ENCODE measurements at places on chromosomes 12 and 14.
A peak's percentile ranks its signal among the peaks of the same experiment; 100 is the strongest.

GRCh38 chr14:87629788-87630187 is 363.2 kb downstream of the GALC start:
- DNase-seq = no peak

- no peak for DNase-seq
Observed at GRCh38 chr14:24262821-24263733, at the start of gene TGM1. TSS of gene TGM1 (minus strand) at chr14:24263177. CDS start at chr14:24262352, 825 bp downstream.

DNA sequence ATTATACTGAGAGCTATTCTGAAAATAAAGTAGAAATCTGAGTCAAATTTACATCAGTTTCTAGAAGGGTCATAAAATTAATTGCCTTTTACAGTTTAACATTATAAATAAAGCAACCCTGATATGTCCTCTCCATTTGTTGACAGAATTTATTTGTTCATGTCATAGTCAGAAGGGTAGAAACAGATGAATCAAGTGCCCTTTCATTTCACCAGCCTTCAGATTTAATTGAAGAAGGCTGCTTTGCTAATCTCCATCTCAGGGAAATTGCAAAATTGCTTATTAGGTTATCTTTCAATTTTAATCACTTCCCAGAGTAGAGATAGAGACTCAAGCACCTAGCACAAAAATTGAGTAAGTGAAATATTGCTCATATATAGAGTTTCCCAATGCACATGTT is 76.8 kb downstream of the ATXN7L3B start:
- DNase-seq = no peak

DNA sequence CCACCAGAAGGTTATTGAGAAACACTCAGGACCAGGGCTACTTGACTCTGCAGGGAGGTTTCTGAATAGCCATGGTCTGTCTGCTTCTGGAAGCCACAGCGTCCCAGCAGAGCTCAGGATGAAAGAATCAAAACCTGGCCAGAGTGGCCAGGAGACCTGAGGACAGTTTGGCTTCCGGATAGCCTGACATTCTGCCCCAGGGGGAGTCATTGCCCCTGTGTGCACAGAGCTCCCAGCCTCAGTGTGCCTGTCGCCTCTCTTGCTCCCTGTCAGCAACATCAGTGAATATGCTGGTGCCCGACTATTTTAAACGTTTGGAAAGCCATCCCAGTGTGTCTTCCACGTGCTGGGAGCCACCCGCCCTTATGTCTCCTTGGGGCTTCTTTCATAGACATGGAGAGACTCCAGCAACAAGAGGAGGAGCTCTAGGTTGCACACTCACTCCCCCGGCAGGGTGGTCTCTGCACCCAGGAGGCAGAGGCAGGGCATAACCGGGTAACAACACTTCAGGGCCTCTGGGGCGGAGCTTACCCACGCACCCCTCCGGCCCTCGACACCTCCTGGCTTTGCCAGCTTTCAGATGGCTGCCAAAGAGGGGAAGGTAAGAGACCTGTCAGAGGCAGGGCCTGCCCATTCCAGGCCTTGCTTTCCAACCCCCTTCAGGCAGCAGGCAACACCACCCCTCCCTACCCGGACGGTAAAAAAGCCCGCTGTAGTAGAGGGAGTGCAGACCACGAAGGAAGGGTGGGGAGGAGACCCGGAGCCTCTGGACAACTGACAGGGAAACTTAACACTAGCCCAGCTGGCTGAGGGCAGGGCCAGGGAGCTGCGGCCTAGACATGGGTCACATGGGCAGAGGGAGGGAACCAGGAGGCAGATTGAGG is 19.0 kb upstream of the SLC6A12 start:
- no peak for DNase-seq

GRCh38 chr12:122730215-122731014 is at the start of gene HCAR1:
TSS of gene HCAR1 (minus strand) at chr12:122730844. CDS start at chr12:122730339, 505 bp downstream.
- peak; percentile 18 for DNase-seq

DNA sequence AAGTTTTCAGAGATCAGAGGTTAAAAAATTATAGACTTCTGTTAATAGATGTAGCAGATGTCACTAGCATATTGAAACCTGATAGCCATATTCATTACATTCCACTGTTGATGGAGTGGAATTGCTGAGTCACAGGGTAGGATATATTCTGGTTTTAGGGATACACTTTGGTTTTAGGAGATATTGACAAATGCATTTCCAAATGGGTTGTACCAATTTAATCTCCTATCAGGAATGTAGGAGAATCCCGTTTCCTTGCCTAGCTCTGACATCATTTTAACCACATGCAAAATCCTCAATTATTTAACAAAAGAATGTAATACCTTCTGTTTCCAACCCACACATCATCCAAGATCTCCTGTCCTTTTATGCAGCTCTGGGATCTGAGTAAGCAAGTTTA is 30.7 kb upstream of the ESR2 start:
- no peak for DNase-seq

DNA sequence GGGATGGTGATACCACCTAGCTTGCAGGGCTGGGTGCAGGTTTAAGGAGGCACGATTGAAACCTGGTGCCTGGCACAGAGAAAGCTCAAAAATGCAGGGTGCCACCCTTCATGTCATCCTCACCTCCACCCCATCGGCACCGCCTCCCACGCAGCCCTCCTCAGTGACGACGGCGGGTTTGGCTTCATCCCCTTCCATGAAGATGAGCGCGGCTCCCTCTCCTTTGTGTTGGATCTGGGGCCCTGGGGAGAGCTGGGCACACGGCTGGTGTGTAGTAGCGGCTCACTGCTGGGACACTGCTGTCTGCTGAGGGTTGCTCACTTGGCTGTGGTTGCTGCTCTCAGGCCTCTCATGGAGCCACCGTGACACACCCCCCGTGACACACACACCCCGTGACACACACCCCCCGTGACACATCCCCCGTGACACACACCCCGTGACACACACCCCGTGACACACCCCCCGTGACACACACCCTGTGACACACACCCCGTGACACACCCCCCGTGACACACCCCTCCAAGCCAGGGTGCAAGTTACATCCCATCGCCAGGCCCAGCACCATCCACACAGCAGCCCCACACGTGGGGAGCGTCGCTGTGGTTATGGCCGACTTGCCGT is 42.9 kb upstream of the FZD10 start:
- no peak for DNase-seq

DNA sequence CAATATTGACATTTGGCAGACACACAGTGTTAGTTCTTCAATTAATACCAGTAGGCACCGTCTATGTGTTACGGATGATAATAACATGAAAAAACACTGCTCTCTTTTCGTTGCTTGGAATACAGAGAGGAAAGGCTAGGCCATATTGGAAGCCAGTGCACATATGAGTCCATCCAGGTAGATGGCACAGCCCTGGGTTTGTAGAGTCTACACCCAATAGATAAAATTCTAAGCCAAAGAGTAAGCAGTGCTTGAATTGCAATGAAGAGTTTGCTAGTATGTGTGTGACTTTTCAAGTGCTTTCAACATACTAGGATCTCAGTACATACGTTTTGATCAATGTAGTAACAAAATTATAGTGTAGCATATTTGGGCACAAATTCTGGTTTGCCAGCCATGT is 243.3 kb upstream of the AVPR1A start:
- no peak for DNase-seq

DNA sequence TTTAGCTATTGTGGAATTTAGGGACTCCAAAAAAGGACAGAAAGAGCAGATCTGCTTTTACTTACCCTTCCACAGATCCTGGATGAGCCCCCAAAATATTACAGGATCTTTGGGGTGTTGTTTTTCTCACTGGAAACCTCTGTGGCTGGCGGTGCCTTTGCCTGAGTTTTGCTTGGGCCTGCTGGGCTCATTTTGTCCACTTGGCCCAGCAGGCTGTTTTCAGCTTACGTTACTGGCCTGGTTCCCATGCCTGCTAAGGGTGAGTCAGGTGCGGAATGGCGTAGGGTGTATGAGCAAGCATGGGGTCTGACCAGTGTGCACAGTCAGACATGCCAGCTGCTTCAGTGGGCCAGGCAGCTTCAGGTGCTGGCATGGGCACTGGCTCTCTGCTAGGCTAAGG is 45.8 kb downstream of the HSD17B6 start:
- DNase-seq = no peak

- DNase-seq = no peak
Observed at GRCh38 chr12:80622271-80622670, 85.2 kb upstream of the MYF6 start.

GRCh38 chr14:60596139-60596538 is 53.1 kb downstream of the SIX1 start:
- DNase-seq = no peak

- no peak for DNase-seq
Observed at GRCh38 chr12:28987538-28988324, 161.3 kb upstream of the FAR2 start.

GRCh38 chr12:54195080-54195736 is 6.4 kb upstream of the SMUG1 start:
- no peak for DNase-seq

DNA sequence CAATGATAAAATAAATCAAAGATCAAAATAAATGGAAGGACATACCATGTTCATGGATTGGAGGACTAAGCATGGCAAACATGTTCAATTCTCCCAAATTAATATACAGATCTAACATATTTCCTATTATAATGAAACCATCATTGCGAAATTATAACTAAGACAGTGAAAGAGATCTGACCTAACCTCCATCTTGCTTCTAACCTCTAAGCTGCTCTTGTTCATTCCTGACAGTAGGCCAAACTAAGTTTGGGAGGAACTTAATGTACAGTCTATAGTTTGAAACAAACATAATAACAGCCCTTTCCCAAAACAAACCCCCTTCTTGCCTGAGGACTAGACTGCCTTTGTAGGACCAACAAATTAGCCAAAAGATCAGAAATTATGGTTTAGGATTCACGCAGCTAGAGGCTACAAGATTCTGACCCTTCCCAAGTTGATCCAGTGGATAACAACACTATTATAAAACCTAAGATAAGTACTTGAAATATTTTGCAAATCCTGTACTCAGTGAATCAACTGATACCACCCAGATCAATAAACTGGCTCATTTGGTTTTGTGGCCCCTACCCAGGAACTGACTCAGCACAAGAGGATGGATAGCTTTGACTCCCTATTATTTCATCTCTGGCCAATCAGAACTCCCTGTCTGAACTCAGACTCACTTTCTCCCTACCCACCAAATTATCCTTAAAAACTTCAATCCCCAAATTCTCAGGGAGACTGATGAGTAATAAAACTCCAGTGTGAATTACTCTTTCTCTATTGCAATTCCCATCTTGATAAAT is 41.7 kb upstream of the OR5AU1 start:
- DNase-seq = no peak

- DNase-seq = no peak
Observed at GRCh38 chr12:122052285-122052684, 26.3 kb upstream of the MLXIP start.

DNA sequence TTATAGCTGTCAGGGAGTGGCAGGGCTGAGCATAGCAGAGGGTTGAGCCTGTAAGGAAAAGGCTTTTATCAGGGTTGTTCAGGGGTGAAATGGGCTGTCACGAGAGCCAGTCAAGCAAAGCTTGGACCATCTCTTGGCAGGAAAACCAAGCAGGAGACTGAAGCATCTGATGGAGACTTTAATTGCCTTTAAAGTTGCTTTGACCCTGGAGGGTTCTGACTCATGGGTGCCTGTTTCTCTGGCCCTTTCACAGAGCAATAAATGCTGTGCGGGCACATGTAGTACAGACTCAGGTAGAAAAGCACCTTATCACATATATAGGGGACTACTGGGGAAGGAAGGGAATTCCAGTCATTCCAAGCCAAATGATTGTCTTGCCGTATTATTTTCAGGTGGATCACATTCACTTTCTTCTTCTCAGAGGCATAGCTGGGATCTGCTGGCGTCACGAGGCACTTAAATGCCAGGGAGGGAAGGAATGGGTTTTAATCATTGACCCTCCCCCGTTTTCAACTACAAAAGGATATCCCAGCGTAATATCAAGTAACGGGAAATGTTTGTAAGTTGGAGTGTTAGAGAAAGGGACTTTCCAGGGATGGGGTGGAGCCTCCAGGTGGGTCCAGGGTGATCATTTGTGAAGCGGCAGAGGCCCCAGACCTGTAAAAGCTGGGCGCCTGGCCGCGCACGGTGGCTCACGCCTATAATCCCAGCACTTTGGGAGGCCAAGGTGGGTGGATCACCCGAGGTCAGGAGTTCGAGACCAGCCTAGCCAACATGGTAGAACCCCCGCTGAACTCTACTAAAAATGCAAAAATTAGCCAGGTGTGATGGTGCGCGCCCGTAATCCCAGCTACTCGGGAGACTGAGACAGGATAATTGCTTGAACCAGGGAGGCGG is 34.9 kb downstream of the PLEKHD1 start:
- DNase-seq = no peak

GRCh38 chr14:20383636-20384035 is 29.7 kb downstream of the TEP1 start:
- no peak for DNase-seq

DNA sequence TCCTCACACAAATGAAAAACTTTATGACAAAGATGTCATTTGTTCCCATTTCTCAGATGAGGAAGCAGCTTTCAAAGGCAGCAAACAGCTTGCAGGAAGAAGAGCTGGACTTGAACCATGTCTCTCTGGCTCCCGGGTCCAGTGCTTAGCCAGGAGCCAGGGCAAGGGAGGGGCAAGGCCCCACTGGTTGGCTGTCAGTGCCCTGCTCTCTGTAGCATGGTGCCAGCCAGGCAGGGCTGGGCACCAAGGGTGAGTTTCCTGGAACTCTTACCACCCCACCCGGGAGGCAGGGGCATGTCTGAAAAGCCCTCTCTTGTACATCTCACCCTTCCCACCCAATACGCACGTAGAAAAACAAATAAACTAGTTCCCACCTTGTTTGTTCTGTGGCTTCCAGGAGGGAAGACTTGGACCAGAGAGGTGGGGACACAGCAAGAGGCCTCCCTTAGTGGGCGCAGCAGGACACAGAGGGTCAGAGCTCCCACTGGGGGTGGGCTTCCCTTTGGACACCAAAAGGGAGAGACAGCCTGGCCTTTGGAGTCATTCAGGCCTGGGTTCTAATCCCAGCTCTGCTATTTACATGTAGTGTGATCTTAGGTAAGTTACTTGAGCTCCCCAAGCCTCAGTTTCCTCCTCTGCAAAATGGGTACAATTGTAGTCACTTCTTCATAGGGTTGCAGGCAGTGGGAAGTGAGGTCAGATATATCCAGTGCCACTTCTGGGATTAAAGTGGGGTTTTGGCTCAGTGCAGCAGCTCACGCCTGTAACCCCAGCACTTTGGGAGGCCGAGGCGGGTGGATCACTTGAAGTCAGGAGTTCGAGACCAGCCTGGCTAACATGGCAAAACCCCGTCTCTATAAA is 17.2 kb downstream of the TRPV4 start:
- no peak for DNase-seq

- no peak for DNase-seq
Observed at GRCh38 chr12:50188241-50188781, 21.1 kb upstream of the CERS5 start.

- no peak for DNase-seq
Observed at GRCh38 chr12:116727891-116728290, 10.0 kb downstream of the SPRING1 start.

- no peak for DNase-seq
Observed at GRCh38 chr12:104467346-104467837, 10.6 kb downstream of the CHST11 start.

GRCh38 chr12:68435816-68436215 is 103.7 kb upstream of the MDM1 start:
- no peak for DNase-seq

- no peak for DNase-seq
Observed at GRCh38 chr14:35741345-35742031, 67.6 kb downstream of the RALGAPA1 start.
